ENCODE measurements at places on chromosomes 7 and 10.

- DNase-seq = no peak
These were observed 7.4 kb downstream of the CRTAC1 start for GRCh38 chr10:98023024-98023423.

- no peak for DNase-seq
These were observed 2.8 kb upstream of the PUS7 start for GRCh38 chr7:105524840-105525239.

GRCh38 chr10:130341356-130341755 is 205.2 kb downstream of the GLRX3 start:
- DNase-seq = no peak

GRCh38 chr7:43058271-43059066 is 54.0 kb upstream of the HECW1 start:
- DNase-seq = no peak

DNA sequence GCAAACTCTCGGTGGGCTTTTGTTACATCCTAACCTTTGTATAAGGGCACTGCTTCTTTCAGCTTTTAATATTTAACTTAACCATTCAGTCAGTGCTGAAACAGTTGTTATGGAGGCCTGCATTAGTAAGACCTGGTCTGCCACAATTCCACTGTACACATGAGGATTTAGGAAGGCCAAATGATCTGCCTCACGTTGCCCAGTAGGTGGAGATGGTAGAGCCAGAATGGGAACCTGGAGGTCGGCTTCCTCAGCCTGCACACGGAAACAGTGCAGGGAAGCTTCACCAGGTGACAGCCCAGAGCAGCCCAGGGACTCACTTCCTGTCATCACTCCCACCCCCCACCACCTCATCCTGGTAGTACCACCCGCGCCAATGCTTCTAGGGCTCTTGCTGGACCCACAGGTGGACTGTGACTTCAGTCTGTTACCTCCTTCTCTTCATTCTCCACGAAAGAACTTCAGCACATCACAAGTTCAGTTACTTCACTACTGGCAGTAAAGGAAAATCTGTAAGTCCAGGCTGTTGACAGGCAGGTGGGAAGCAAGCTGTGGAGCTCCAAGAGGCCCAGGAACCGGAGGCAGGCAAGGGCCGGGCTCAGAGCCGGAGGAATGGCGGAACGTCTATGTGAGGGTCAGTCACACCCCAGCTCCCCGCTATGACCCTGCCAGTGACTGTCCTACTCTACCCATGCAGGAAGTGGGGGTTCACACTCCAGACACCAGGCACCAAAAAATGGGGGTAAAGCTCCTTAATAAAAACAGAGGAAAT is 480.3 kb upstream of the C7orf33 start:
- DNase-seq = no peak

- DNase-seq = no peak
These were observed 148.4 kb downstream of the TCERG1L start for GRCh38 chr10:131162866-131163843.

GRCh38 chr7:32673275-32673983 is 178.1 kb downstream of the AVL9 start:
- no peak for DNase-seq

DNA sequence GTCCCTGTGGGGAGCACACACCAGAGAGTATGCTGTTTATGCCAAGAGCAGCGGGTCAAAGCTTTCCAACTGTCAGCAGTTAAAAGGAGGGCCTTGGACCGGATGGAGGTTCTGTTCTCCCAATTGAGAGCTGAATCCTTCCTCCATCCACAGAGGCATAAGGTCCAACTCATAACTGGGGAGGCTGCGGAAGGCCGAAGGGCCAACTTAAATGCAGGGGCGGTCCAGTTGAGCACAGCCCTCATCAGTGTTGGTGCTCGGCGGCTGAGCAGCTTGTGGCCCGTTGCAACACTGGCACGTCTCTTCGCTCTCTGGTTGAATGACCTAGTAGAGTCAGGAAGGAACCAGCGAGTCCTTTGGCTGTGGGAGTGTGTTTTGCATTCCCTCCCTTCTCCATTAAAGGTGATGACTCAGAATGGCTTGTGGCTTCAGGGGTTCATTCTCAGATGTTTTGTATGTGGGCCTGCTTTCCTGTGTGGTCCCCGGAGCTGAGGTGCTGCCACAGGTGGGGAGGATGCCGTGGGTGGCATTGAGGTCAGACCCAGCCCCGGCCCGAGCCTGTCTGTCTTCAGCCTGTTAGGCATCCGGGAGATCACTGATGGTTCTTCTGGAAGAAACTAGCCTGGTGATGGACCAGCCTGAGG is 44.8 kb upstream of the DMBT1 start:
- no peak for DNase-seq

- no peak for DNase-seq
These were observed 308.5 kb downstream of the WDR11 start for GRCh38 chr10:121159670-121160069.

- DNase-seq = no peak
These were observed 952.9 kb downstream of the NRG3 start for GRCh38 chr10:82827901-82828300.

DNA sequence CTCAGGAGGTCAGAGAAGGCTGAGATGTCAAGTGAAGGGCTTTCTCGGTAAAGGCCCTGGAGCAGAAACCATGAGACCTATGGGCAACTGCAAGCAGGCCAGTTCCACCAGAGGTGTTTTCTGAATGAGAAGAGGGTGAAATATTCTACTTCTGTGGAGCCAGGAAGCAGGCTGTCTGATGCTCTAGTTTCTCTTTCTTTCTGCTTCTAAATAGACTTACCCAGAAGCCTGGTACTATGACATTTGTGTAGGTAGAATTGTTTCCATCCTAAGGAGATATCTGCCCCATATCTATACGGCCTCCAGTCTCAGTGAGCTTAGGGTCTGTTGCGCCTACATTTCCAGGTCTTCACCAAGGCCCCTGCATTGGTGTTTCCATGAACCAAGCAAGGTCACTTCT is 73.4 kb upstream of the CC2D2B start:
- DNase-seq = no peak

DNA sequence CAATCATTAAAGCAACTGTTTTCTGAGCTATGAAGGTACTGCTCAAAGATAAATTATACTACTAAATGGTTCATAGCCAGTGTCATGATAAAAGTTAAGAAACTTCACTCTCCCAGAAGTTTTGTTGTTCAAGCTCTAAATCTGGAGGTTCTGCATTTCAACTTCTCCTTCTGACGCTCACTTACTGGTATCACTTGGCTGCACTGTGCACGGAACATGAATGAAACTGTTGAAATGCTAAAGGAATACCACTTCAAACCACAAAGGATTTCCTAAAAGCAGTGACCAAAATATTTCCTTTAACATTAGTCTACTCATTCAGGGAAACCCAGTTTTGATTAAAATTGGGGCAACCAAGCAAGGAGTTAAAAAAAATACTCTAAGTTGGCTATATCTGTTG is 93.6 kb downstream of the UBE2H start:
- DNase-seq = no peak

DNA sequence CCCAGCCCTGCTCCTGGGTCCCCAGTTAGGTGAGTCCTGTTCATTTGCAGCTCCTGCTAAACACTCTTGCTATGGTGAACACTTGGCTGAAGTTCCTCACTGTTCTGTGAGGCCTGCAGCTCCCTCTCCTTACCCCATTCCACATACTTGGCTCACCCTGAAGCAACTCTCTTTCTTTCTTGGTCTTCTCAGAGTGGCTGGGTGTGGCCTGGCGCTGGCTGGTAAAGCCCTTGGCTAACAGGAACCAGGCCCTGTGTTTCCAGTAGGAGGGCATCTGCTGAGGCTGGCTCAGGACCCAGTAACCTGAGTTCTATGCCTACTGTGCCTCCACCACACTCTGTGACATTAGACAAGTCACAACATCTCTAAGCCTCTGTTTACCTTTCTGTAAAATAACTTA is 53.1 kb upstream of the COL13A1 start:
- DNase-seq = no peak

GRCh38 chr10:132398566-132398991 is 1.6 kb downstream of the PWWP2B start:
- no peak for DNase-seq

Measured in NCI-H524 treated with DMSO at 0.1 percent for 48 hours (cell line).